ENCODE measurements at places on chromosomes 12 and 14. TPM values are rescaled to one million over a fixed set of nuclear protein-coding genes. Genes with fewer than 3 reads are reported as not detected.

Gene CLEC9A
- polyA plus RNA-seq: not detected

DNA sequence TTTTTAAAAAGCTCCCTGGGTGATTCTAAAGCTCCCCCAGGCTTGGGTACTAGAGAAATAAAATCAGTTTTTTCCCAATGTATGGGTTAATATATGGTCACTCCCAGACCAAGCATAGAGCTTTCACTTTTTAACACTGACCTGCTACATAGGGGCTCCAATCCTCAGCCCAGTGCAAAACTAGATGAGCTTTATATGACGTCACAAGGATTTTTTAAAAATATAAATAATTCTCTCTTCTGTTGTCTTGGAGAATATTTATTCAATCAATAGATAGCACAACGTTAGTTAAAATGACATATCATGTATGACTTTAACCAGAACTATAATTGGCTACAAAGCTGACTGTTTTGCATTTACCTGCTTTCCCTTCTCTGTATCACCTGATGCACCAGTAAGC is 137.9 kb upstream of the TMCC3 start:
- no peak for DNase-seq

DNA sequence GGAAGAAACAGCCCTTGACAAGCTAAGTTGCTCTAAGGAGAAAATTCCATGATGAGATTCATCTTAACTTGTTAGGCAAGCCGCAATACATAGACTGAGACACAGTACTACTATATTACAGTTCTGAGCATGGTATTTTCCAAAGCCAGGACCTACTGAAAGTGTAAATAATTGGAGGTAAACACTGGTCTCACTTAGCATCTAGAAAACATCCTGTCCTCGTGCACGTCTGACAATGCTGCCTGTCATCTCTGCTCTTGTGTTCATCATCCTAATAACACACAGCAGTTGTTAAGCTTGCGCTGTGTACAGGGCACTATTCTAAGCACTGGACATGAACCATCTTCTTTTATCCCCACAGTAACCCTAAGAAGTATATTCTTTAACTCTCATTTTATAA is 64.2 kb downstream of the GNG2 start:
- DNase-seq: no peak

DNA sequence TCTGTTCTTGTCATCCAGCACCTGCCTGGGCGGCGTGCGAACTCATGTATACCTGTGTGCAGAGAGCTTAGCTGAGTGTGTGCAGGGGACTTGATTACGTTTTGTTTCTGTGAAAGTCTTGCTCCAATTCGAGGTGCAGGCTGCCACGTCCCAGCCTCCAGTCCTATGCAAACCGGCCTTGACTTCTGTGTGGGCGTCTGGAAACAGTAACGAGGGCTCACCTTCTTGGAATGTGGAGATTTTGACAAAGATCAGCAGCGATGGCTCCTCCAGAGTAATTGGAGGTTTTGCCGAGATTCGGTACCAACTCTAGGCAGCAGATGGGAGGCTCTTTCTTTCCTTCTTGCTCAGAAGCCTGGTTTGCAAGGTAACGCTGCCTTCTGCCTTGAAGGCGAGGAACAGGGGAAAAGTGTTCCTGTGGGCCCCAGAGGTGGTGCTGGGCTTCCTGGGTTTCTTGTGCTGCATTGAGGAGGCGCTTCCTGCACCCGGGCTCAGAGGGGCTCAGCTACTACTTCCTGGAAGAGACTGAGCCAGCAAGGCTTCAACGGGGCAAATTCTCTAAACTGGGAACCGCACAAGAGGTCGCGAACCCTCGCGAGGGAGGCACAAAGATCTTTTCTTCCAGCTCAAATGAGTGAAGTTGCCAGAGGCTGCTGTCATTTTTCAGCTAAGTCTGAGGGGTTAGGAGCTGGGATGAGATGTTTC is 249.0 kb downstream of the AACS start:
- DNase-seq: no peak

DNA sequence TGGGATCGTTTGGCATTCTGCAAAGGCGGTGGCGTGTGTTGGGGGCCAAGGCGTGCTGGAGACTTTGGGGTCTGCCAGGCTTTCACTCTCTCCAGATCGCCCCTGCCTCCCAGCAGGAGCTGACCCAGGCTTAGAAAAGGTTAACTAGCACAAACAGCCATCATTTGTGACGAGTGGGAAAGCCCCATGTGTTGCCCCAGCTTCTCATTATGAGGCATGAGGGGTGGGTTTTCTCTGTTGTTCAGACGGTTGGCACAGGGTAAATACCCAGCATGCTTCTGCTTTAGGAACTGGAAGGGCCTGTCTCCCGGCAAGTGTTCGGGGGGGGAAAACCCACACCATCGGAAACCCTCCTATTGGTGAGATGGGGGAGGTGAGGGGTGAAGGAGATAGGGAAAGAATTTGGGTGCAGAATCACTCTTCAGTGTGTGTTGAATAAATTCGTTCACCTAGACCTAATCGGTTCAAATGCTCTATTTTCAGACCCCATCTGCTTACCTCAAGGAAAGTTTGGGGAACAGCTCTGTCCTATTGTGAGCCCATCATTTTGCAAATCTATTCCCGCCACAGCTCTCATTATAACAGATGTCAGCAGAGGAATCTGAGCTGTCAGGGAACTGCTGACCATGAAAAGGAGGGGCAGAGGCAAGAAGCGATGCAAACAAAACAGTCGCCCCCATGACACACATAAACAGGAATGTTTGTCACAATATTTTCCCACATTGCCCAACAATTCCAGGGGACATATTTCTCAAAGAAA is 34.7 kb upstream of the C12orf42 start:
- no peak for DNase-seq
